Right forelimb (tissue), 1 donor: ENCODE measurements at places on chromosomes 11 and 22.

- DNase-seq, result no peak
Measured at GRCh38 chr11:131880316-131880715, 509.9 kb downstream of the NTM start.

GRCh38 chr11:1109918-1110705, 35.4 kb downstream of the MUC2 start:
- DNase-seq, result no peak

DNA sequence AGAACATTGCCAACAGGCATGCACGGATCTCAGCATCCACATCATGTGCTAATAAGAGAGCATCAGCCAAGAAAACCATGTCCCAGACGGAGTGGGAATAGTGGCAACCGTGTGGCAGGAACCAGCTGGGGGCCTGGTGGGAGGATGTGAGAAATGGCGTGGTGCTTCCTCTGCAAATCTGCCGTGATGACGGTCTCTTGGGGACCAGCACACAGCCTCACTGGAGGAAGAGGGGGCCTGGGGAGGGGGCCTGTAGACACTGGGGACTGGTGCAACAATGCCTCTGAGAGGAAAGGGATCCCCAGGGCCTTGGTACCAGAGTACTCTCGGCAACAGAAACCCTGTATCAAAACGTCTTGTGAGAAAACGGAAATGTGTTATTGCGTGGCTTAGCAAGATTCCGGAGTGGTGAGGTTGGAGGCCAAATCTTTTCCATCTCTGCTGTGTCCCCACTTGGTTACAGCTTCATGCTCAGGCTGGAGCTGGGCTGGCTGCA, 154.3 kb upstream of the TBCEL start:
- DNase-seq, result no peak

GRCh38 chr11:12329797-12330196, 47.6 kb upstream of the PARVA start:
- DNase-seq, result no peak

GRCh38 chr11:133386262-133386661, 146.0 kb downstream of the OPCML start:
- DNase-seq, result no peak

DNA sequence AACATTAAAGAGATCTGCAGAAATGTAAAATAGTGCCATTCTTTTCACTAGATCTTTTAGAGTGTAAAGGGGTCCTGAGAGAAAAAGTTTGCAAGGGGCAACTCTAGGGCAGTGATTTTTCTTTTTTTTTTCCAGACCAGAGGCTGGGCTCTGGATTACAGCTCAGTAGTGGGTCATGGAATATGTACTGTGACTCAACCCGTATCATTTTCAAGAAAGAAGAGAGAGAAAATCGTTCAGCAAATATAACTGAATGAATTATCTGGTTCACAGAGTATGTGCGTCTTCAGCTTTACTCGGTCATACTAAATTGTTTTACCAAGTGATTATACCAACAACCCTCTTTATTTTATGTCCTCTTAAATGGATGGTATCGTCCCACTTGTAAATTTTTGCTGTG, 3.8 kb downstream of the CEP57 start:
- DNase-seq, result no peak

DNA sequence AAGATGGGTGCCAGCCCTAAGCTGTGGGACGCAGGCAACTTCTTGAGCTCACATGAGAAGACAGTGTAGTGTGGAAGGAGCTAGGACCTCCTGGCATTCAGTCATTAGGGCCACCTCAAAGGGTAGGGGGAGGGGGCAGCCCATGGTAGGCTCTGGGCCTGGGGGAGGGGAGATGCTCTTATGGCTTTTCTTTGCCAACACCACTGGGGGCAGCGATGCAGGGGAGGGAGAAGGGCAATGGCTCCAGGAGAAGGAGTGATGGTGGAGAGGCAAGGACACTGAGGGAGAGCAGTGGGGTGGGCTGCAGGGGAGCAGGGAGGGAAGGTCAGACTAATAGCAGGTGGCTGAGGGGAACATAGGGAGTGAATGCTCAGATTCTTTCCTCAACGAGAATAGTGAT, 63.3 kb upstream of the SUSD2 start:
- no peak for DNase-seq

DNA sequence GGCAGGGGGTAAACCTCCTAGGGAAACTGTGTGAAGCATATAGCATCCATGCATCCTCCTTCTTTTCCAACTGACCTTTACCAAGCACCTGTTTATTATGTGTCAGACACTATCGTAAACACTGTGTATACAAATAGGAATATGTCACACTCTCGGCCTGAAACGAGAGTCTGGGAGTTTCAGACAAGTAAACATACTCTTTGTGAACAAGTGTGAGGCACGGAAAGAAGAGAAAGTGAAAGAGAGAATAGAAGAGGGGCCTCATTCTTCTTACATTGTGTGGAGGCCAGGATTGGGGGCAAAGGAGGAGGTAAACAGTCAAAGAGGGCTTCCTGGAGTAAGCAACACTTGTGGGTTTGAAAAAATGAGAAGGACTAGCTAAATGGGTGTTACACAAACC, 16.4 kb downstream of the CSNK2A3 start:
- no peak for DNase-seq

GRCh38 chr11:8091721-8092120, 10.7 kb downstream of the TUB start:
- DNase-seq, result peak; percentile 39

DNA sequence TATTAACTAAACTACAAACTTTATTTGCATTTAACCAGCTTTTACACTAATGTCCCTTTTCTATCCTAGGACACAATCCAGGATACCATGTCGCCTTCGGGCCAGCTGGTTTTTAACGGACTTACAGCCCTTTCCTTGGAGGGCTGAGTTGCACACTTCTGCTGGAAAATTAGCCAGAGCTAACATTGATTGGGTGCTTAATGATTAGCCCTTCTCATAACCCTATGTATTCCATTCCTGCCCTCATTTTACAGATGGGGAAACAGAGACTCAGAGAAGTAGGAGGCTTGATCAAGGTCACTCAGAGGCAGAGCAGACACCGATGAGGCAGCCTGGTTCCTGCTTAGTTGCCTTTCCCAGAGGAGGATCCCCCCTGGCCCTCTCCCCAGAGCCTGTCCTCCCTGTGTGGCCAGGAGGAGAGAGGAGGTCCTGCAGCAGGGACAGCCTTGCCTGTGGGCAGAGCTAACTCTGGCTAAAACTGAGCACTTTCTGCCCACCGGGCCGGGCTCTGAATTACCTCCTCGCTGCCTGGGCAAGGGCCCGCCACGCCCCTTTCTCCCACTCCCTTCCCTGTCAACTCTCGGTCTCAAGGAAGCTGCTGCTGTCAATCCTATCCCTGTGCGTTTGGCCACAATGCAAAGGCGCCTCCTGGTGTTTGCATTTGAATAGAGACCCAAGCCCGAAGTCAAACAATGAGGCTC, 59.6 kb upstream of the PAX6 start:
- peak; percentile 71 for DNase-seq

GRCh38 chr11:116909245-116909644, 71.8 kb upstream of the APOA1 start:
- DNase-seq, result no peak

DNA sequence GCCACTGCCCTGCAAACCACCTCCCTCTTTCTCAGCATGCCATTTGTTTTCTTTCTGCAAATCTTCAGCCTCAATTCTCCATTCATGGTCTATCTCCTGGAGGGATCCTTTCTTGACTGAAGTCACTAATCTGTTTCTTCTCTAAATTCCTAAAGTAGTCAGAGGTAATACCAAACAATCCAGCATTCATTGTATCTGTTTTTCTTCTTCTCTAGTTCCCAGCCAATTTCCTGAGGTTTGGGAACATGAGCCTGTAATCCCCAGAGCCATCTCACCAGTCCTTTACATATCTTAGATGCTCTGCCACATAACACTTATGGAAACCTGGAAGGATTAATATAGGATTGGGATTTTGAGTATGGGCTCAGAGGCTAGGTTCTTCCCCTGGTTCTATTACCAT, 86.5 kb downstream of the MICAL2 start:
- DNase-seq, result no peak

DNA sequence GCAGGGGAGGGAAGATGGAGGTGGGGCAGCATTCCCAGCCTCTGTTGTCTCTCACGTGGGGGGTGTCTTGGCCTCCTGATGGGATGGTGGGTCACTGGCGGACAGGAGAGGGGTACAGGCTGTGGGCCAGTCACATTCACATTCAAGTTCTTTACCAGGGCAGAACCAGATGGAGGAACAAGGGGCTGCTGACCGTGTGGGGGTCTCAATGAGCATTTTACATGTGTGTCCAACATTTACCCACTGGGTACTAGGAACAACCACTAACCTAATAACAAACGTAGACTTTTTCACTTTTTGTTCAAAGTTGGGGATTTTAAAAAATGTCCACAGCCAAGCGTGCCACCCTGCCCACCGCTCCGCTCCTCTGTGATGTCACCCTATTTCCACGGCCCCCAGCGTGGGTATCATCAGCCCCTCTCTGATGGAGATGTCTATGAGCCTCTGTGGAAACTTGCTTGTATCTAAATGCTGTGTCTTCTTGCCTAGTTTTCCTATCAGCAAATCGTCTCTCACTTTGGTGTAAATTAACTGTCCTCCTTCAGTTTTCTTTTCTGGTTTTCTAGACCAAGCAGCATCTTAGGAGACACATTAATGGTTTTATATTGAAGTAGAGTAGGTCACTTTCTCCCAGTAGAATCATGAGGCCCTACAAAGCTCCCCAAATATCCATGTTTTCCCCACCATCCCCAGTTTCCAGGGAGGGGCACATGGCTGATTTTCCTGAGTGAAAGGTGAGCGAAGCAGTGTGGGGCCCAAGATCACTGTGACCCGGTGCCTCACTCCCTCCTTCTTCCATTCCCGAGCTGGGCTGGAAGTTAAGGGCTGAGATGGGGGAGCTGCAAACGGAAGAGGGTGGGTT, 936.7 kb downstream of the BRD1 start:
- DNase-seq, result no peak

GRCh38 chr11:29019960-29020683, 911.9 kb downstream of the METTL15 start:
- DNase-seq, result no peak

- DNase-seq, result no peak
Measured at GRCh38 chr11:41879214-41879613, 419.8 kb upstream of the LRRC4C start.

- no peak for DNase-seq
Measured at GRCh38 chr11:74370123-74370522, 28.1 kb downstream of the PGM2L1 start.

DNA sequence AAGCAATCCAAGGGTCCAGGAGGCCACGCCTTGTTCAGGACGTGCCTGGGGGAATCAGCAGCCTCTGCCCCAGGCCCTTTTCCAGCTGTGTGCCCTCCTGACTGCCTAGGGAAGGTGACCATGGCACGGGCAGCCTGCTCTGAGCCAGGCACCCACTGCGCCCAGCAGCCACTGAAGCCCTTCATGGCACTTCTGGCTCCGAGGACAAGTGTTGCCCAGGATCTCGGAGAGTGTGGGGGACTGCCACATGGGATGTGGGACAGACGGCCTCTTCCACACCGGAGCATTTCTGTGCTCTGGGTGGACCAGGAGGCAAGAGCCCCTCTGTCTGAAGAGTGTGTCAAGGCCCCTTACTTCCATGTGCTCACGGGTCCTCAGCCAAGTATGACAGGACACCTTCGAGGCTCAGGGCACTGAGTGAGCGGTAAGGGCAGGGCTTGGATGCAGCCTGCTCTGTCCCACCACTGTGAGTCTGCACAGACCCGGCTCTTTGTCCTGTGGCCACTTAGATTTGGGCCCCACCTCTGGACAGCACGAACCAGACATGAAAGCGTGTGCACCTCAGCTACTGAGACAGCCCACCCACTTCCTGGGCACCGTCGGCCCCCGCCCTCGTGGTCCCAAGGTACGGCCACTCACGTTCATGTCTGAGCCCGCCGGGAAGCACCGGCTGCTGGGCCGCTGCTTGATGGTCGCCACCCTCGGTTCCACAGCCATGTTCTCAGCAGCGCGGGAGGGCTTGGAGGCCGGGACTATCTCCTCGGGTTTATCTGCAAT, 93.6 kb downstream of the CTTN start:
- no peak for DNase-seq

DNA sequence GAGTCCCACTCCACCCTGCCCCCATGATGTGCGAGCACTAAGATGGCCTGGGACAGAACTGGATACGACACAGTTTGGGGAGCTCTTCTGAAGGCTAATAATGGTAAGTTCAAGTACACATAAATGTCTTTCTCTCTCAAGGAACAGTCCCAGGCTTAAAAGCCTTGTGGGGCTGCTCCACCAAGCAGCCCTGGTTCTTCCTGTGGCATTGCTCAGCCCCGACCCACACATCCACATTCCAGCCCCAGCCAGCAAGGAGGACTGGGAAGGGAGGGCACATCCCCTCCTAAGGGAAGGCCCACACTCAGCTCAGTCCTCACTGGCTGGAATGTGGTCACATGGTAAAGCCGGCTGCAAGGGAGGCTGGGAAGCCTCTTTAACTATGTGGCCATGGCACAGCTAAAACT, 13.3 kb upstream of the MB start:
- no peak for DNase-seq

GRCh38 chr22:25172153-25172552, 27.5 kb upstream of the CRYBB3 start:
- no peak for DNase-seq

DNA sequence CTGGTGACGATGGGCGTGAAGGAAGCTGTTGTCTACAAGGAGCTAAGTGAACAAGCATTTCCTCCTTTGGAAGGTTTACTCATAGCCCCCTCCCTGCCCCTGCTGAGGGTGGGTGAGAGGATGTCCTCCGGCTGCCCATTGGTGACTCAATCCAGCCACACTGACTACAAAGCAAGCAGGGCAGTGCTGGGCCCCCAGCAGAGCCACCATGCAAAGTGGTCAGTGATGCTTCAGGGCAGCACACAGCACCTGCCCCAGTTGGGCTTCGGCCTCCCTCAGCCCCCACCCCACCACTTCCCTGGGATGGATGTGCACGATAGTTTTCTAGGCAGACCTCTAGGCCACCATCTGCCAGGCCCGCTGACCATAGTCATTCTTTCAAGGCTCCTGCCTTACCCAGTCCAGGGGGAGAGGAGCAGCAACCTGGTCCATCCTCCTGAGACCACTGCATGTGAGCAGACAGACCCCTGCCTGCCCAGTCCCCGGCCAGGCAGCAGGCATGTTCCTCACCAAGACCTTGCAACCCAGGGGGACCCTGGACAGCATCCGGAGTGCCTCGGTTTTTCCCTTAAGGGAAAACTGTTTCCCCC, 125.1 kb downstream of the BCR start:
- DNase-seq, result peak; percentile 44

DNA sequence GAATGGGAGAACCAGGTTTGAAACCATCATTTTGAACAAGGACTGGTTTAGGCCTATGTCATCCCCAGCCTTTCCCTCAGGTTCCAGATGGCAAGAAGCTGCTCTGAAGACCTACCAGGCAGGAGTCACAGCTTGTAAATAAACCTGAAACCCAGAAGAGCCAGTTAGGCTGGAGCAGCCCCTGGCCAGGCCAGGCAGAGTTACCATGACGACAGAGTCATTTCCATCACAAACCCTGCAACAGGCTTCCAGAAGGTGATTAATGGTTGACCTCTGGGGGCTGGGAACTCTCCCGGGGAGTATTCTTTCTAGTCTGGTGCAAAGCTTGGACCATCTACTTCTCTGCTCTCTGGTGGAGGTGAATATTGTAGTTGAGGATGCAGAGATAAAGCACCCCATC, 164.1 kb upstream of the NCAM1 start:
- no peak for DNase-seq

- no peak for DNase-seq
Measured at GRCh38 chr11:104663190-104664140, 234.8 kb downstream of the CASP12 start.

GRCh38 chr11:73653996-73654395, 7.6 kb downstream of the PLEKHB1 start:
- no peak for DNase-seq

GRCh38 chr11:104432526-104432925, 268.6 kb upstream of the PDGFD start:
- DNase-seq, result no peak
